ENCODE measurements at places on chromosomes 6 and 20.

- DNase-seq = no peak
Observed at GRCh38 chr20:25237610-25238318, 10.1 kb upstream of the PYGB start.

- no peak for DNase-seq
Observed at GRCh38 chr6:20198775-20199174, 13.5 kb downstream of the MBOAT1 start.

DNA sequence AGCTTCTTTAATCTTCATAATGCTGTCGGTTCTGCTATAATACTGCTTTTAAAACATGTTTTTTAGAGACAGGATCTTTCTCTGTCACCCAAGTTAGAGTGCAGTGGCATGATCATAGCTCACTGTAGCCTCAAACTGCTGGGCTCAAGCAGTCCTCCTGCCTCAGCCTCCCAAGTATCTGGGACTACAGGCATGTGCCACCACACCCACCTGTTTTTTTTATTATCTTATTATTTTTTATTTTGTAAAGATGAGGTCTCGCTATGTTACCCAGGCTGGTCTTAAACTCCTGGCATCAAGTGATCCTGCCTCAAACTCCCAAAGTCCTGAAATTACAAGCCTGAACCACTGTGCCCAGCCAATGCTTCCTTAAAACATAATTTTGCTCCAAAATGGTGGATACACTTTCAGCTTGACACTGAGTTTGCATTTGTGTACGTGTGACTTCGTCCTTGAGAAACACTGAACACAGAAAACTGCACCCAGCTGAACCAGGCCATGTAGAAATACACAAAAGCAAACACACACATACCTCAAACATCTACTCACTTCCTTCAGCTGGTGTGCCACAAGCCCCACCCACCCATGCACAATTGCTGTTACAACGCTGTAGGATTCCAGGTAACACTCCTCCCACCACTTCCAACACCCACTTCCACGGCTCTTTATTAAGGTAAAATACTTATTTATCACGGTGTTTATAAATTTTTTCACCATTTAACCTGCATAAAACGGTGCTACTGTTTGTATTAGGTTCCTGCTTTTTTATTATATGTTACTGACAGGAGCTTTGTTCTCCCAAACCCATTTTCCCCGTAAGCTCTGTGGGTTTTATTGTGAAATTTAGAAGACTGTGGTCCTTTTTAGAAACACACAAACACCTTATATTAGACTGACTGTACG is 109.1 kb downstream of the TSHZ2 start:
- no peak for DNase-seq

- DNase-seq = no peak
Observed at GRCh38 chr6:111987295-111987694, 66.6 kb upstream of the CCN6 start.

DNA sequence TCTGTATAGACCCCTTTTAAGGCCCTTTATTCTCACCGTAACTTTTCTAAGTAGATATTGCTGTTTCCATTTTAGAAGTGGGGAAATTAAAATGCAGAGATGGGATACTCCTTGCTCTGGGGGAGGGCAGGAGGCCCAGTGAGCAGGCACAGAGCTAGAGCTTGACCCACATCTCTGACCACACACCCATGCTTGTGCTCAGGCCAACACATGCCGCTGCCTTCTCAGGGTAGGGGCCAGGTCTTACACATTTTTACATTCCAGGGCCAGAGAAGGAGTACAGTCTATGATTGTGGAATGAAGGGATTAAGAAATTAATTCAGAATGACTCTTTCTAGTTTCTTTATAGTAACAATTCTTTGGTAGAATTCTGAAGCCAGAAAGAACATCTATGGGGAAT is 104.8 kb downstream of the SOBP start:
- no peak for DNase-seq

Measured in stimulated activated CD4-positive, alpha-beta T cell treated with anti-CD3 and anti-CD28 coated beads, Interleukin-15, amount 100 ng/mL, for 1 hour (primary cell).